ENCODE measurements at places on chromosomes 16 and 17.

DNA sequence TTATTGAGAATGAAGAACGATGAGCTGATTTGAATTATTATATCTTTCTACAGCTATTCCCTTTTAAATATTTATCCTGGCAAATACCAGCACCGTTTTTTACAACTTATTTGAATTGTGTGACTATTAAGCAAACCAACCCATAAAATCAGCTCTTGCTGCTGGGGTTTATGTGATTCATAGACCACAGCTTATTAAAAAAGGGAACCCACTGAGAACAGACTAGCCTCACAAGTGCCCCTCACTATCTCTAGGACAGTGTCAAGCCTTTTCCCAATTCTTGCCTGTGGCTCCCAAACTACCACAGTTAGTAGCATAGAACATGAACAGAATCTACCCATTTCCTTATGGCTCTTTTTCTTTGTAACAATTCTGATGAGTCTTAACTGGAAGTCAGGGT, 6.1 kb upstream of the LIG3 start:
- DNase-seq, result no peak

GRCh38 chr16:11793840-11794239, 3.2 kb downstream of the ZC3H7A start:
- no peak for DNase-seq

GRCh38 chr17:83196366-83196765, 117.0 kb downstream of the METRNL start:
- DNase-seq, result no peak

DNA sequence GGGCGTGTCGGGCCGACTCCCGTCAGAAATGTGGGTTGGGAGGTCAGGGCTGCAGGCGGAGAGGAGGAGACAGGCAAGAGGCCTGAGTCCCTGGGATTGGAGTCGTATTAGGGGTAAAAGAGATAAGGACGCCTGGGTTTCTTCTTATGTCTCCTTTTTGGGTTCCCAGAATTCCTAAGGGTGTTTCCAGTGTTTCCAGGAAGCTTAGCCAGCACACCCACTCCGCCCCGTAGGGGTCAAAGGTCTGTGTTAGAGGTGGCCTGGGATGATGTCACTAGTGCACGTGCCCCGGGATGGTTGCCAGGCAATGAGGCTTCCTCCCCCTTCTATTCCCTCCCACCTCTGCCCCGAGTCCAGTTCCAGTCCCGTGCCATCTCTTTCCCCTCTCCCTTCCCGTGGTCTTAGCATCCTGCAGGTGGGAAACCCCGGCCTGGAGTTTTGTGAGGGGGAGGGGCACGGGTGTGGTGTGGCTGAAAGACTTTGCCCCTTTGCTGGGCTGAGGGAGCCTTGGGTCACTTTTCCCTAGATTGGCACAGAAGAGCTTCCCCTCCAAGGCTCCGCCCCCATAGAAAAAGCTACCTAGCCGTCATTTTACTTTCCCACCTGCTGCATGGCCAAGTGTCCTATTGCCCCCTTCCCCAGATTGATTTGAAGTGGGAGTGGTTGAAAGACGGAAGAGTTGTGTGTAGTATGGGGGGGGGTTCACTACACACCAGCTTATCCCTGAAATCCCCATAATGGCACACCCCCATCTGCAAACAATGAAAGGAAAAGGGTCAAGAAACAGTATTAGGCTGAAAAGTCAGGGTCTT, 2.8 kb downstream of the KDM6B start:
- DNase-seq, result no peak

All from urothelium cell line (cell line).